RWPE1 (cell line): ENCODE measurements at places on chromosomes 3 and 15.

- peak; percentile 42 for DNase-seq
Measured at GRCh38 chr3:141412087-141412935, 44.0 kb downstream of the ZBTB38 start.

DNA sequence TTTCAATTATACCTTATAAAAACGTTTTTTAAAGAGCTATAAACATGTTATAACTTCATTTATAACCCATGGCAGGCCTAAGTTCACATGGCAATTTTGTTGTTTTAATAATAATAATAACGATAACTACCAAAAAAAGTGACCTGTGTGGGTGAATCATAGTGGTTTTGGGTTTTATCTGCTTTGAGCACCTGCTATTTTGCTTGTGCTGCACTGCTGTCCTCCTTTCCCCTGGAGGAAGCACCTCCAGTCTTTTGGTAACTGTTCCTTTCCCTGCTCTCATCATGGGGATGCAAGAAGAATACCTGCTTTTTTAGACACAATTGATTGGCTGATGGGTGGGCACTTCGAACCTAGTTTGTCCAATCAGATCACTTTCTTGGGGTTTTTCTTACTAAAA, 388.0 kb upstream of the TBL1XR1 start:
- no peak for DNase-seq

GRCh38 chr3:14503033-14503705, 37.0 kb downstream of the GRIP2 start:
- DNase-seq, result no peak

DNA sequence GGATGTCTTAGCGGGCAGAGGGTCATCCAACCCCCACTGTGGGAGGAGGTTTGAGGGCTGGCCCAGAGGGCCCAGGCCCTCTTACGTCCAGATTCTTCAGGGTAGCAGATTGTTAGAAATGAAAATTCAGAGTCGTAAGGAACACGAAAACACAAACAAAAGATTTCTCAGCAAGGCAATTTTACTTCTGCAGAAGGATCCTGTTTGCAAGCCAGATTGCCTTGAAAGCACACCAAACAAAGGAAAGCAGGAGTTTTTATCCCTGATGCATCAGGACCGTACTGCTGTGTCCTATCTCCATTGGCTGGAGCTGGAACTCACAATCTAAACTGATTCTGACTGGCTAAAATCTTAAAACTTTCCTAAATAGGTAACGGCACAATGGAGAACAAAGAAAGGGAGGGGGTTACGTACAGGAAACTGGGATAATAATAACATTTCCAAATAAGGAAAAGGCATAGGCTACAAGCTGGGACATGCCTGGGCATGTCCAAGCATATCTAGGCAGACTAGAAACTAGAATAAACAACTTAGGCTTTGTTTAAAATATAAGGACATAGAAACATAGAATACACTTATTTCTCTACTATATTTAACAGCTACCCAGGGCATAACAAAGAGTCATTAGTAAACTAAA, 97.3 kb upstream of the C2CD4B start:
- no peak for DNase-seq

- no peak for DNase-seq
Measured at GRCh38 chr3:50266836-50267235, 2.1 kb upstream of the SEMA3B start.

- DNase-seq, result peak; percentile 38
Measured at GRCh38 chr3:71702131-71703024, 22.8 kb downstream of the EIF4E3 start.

- DNase-seq, result no peak
Measured at GRCh38 chr3:190375246-190375645, 12.7 kb upstream of the CLDN16 start.

DNA sequence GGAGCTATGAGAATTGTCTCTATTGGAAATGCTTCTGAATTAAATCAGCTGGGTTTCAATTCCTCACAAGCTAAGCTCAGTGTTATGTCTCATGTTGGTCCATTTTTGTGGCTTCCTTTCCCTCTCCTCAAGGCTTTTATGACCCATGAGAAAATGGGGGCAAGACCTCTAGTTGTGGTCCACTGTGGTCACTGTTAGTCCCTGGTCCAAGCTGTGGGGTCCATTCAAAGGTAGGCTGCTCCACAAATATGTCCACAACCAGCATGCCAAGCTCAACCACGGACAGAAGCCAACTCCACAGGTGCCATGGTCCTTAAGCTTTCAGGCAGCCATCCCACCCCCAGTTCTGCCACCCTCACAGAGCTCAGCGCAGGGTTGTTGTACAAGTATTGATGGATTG, 14.9 kb upstream of the TPM1 start:
- DNase-seq, result no peak

- DNase-seq, result no peak
Measured at GRCh38 chr3:39158148-39158715, 4.8 kb upstream of the CSRNP1 start.

GRCh38 chr15:49196856-49197255, 26.8 kb downstream of the GALK2 start:
- DNase-seq, result no peak

DNA sequence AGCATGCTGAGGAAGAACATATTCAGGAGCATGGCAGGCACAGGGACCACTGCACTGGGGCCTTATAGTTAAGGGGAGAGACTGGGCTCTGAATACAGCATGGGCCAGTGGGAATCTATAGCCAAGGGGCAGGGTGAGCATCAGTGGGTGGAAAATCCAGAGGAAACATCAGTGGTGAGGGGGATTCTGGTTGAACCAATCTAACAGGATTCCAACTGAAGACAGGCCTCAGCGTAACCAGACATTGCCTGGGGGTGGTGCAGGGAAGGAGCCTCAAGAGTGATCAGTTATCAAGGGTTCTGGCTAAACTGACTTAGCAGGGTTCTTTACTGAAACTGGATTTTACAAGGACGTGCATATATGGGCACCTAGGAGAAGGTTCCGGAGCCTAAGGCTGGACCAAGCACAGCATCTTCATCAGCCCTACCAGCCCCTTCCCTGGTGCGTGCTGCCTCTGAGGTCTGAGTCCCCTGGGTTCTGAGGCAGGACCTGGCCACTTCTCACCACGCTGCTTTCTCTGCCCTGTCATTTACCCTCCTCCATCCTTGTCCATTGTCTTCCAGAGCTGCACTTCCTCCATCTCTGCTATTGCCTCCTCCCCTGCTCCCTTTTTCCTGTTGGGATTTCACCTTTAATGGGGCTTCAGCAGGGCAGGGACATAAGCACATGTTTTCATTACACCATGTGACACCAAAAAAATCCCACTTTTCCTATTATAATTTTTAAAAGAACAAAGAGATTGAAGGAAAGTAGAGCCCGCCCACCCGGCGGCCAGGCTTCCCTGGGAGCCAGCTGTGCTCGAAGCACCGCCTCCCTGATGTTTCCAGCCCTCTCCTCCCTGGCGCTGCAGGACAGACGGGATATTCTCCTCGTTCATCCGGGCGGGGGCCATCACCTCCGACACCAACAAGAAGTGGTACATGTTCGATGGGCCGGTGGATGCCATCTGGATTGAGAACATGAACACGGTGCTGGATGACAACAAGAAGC, 52.1 kb downstream of the DNAH1 start:
- no peak for DNase-seq

- DNase-seq, result no peak
Measured at GRCh38 chr3:195752546-195753331, 32.0 kb downstream of the MUC20 start.

GRCh38 chr3:20537234-20537633, 351.2 kb upstream of the SGO1 start:
- DNase-seq, result no peak

DNA sequence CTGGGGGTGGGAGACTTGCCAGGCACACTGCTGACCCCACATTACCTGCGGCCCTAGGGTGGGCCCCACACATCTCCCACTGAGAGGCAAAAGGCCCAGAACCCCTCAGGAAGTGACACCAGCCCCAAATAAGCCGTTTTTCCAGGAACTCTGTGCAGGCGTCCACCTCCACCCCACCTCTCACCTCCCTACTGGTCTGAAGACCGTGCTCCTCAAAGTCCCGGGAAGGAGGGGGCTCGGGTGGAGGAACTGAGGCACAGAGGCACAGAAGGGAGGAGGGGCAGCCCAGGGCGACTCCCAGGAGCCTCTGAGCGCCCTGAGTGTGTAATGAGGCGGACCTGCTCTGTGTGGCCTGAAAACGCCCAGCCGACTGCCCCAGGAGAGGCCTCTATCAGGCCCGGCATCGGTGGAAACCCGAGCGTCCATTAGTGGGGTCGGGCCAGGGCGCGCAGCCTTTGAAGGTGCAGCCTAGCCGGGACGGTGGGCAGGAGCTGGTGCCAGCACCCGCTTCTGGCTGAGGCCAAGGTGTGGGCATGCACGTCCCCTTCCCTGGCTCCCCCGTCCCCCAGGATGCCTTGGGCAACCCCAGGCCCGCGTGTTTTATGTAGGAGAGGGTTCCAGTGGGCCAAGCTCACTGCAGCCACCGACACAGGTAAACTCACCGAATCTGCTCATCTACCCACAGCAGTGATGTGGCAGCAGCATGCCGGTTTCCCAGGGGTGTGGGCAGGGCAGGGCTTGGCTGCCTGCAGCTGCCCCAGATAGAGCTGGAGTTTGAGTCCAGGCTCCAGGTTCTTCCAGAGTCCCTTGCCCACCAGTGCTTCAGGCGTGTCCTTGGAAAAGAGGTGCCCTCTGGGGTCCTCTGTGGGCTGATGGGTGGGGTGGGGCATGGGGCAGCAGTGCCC, 55.8 kb downstream of the DNAJB8 start:
- DNase-seq, result no peak

GRCh38 chr15:29090617-29091466, 178.8 kb downstream of the NSMCE3 start:
- DNase-seq, result peak; percentile 41

DNA sequence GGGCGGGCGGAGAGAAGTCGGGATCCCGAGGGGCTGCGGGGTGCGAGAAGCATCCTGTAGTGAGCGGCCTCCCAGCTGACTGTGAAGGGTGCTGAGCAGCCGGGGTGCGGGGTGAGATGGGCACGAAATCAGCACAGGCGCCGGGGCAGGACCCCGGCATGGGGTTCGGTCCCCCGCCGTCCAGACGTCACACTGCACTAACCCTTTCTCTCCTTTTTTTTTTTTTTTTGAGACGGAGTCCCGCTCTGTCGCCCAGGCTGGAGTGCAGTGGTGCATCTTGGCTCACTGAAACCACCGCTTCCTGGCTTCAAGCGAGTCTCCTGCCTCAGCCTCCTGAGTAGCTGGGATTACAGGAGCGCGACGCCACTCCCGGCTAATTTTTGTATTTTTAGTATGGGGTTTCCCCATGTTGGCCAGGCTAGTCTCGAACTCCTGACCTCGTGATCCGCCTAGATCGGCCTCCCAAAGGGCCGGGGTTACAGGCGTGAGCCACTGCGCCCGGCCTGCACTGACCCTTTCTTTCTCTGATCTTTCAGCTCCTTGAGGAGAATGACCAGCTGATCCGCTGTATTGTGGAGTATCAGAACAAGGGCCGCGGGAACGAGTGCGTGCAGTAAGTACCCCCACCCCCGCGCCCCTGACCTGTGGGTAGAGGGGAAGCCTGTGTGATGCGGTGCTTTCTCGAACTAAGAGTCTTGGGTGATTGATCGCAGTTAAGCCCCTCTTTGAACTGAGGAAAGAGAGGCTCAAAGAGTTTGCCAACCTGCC, 513 bp downstream of the SS18L2 start:
- no peak for DNase-seq

GRCh38 chr3:58358092-58358491, 25.4 kb downstream of the PXK start:
- no peak for DNase-seq

DNA sequence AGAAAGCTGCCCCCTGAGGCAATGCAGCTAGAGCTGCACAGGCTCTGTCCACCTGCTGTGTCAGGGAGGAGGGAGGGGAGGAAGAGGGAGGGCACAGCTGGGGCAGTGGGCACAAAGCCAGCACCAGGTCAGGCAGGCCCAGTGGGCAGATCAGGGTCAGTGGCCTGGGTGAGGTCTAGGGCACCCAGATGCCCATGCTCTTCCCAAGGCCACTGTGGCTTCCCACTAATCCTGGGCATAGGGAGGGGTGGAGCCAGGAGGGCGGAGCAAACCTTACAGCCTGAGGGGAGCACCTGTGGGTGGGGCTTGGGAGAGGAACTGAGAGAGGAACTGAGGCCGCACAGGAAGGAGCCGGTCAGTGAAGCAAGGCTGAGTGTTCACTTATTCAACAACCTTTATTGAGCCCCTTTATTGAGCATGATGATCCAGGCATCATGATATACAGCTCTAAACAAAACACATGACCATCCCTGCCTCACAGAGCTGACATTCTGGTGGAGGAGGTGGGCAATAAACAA, 55.0 kb downstream of the RHCG start:
- no peak for DNase-seq

GRCh38 chr3:170128977-170129431, 52.5 kb downstream of the PHC3 start:
- peak; percentile 32 for DNase-seq

DNA sequence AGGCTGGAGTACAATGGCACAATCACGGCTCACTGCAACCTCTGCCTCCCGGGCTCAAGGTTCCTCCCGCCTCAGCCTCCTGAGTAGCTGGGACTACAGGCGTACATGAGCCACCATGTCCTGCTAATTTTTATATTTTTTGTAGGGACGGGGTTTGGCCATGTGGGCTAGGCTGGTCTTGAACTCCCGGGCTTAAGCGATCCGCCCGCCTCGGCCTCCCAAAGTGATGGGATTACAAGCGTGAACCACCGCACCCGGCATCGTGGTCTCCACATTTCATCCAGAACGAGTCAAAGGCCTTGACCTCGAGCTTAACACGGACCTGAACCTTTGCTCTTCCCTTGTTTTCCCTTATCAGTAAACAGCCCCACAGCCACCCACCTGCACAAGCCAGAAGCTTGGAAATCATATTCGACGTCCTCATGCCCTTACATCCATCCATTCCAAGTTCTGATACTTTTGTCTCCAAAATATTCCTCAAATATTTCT, 1.4 kb upstream of the PTPN23 start:
- no peak for DNase-seq

GRCh38 chr3:13032206-13032605, 41.0 kb downstream of the IQSEC1 start:
- DNase-seq, result no peak

DNA sequence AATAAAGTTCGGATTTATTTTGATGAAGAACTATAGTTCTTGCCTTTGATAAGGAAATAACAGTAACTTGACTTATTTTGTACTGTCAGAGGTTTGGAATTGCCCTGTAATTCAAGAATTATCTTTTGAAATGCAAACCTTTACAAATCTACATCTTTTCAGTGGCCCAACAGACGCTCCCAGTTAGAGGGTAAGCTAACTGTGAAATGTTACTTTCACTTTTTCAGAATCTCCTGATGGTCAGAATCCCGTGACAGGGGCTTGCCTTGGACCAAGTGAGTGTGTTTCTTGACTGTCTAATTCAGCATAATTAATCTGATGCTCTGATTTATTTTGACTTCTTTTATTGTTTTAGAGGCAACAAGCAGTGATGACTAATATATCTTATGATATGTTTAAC, 262.5 kb downstream of the PLOD2 start:
- no peak for DNase-seq

- no peak for DNase-seq
Measured at GRCh38 chr3:98003306-98003969, 31.2 kb upstream of the RIOX2 start.

GRCh38 chr15:42665827-42666226, 71.1 kb downstream of the CDAN1 start:
- DNase-seq, result no peak

DNA sequence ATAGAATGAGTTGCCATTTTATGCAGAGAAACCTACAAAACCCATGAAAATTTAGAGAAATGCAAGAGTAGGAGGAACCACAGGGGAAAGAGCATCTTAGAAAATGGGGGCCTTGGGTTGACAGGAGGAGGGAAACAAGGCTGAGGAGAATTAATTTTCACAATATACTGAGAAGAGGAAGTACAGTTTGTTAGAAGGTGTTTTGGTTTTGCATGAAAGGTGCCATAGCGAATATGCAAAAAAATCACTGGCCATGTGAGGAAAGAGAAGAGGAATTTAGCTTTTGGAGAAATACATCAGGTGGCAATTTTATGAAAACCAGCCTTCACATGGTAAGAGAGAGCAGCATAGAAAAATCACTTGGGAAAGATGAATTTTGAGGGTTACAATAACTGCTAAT, 413.9 kb upstream of the C2CD4B start:
- DNase-seq, result no peak
